ENCODE measurements at places on chromosomes 7 and 10. TPM values are rescaled to one million over a fixed set of nuclear protein-coding genes. Genes with fewer than 3 reads are reported as not detected.

DNA sequence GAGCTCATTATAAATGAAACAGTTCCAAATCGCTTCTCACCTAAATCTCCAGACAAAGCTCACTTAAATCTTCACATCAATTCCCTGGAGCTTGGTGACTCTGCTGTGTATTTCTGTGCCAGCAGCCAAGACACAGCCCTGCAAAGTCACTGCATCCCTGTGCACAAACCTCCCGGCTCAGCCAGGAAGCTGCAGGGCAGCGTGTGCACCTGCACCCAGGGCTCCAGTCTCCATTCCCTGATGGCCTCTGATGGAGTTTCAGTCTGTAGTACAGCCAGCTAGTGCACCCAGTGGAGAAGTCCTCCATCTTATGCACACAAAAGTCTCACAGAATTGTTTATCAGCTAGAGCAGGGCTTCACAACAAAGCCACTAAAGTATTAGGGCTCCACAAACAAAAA, 51.1 kb upstream of the PRSS58 start:
- no peak for DNase-seq

- no peak for DNase-seq
These were observed 35.5 kb upstream of the NCAPG2 start for GRCh38 chr7:158740013-158740656.

- DNase-seq: no peak
These were observed 30.6 kb upstream of the RHOBTB1 start for GRCh38 chr10:60974463-60975149.

GRCh38 chr7:15652776-15653290, 33.6 kb downstream of the MEOX2 start:
- DNase-seq: no peak

- DNase-seq: no peak
These were observed 67.2 kb downstream of the COBL start for GRCh38 chr7:51249187-51249945.

DNA sequence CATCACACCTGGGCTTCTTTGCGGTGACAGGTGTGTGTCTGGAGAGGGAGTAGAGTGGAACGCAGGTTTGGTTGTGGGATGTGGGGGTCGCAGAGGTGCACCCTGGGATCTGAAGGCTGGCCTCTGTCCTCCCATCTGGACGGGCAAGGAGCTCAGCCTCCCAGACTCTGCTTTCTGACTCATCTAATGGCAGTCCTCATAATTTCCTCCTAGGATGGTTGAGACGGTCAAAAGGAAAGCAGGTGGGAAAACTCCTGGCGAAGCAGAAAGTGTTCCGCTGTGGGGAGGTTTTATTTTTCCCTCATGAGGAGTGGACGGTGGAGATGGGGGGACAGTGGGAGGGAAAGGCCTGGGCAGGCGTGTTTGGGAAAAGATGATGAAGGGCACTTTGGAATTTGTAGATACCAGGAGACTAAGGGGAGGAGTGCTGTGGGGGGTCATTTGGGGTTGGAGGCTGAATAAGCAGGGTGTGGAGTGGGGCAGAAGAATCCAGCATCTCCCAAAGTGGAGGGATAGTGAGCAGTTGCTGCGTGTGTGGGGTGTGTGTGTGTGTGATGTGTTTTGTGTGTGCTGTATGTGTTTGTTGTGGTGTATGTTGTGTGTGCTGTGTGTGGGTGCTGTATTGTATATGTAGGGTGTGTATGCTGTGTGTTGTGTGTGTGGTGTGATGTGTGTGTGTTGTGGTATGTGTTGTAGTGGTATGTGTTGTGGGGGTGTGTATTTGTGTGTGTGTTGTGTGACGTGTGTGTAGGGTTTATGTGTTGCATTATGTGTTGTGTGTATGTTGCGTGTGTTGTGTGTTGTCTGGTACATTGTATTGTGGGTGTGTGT, 97.2 kb upstream of the PODXL start:
- no peak for DNase-seq

DNA sequence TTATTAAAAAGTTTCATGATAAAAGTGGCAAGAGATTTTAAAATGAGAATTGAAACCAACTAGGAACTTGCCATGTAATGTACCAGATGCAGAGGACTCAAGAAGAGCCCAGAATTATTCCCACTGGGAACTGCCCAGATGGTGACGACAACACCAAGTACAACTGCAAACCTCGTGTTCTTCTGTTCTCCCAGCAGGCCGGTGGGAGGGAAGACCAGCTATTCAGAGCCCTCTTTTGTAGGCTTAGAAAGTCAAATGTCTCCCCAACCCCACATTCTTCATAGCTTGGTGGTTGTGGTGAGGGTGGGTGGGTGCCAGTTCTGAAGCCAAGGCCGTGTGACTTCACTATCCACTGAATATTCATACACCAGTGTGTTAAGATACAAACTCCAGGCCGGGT, 54.3 kb upstream of the ITGB1 start:
- DNase-seq: no peak

- no peak for DNase-seq
These were observed 58.4 kb downstream of the ZNF467 start for GRCh38 chr7:149714910-149715471.

- no peak for DNase-seq
These were observed 1.0 kb downstream of the SYPL1 start for GRCh38 chr7:106110885-106111654.

DNA sequence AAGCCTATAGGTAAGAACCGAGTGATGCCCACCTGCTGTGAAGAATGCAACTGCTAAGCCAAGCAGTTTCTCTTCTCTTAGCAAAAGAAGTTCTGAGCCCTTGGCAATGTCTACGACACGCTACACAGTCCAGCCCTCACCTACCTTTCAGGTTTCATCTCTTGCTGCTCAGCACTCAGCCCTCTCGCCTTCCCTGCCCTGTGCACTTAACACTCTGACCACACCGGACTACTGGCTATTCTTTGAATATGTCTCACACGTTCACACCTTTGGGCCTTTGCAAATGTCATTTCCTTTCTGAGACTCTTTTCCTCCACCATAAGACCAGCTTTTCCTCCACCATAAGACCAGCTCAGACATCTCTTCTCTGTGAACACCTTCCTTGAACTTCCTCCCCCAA, 67.0 kb upstream of the ITGB1 start:
- DNase-seq: no peak

DNA sequence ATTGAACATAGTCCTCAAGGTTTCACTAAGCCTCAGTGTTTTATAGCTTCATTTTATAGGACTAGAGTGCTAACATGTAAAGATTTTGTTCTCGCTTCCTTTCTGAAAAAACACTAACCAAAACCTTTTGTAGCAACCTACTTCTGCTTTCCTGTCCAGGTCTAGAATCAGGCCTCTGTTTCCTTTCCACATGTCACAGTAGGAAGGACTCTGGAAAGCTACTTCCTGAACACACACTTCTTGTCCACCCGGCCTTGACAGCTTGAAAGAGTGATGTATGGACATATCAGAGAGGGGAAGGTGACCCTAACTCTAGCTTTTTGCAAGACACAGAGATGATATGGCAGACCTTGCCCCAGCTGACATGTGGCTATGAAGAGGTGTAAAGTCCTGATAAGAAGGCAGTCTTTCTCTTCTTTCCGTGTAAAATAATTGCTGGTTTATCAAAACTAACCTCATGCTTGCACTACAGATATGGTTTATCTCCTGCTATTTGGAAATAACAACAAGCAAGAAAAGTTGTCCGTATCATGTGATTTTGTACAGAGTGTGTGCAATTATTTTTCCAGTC, 175.4 kb downstream of the SKAP2 start:
- DNase-seq: no peak

DNA sequence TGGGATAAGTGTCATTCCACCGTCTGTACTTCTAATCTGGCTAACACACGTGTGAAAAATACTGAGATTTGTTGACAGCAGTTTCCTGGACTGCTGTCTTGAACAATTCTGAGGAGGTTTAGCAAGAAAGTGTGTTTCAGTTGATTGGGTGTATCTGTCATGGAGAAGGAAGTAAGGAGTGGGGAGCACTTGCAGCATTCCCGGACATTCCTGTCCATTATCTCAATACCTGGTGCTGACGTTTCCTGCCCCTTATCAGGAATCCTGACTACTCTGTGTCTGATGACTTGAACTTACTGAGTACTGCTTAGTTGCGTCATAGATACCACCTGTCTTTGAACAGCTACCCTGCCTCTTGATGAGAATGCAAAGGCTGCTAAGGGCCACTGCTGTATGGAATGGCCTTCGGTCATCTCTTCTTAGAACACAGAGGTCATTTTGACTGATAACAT, 72.0 kb upstream of the VKORC1L1 start:
- DNase-seq: peak; percentile 72

GRCh38 chr7:37247861-37248260, 200.8 kb downstream of the ELMO1 start:
- DNase-seq: no peak

DNA sequence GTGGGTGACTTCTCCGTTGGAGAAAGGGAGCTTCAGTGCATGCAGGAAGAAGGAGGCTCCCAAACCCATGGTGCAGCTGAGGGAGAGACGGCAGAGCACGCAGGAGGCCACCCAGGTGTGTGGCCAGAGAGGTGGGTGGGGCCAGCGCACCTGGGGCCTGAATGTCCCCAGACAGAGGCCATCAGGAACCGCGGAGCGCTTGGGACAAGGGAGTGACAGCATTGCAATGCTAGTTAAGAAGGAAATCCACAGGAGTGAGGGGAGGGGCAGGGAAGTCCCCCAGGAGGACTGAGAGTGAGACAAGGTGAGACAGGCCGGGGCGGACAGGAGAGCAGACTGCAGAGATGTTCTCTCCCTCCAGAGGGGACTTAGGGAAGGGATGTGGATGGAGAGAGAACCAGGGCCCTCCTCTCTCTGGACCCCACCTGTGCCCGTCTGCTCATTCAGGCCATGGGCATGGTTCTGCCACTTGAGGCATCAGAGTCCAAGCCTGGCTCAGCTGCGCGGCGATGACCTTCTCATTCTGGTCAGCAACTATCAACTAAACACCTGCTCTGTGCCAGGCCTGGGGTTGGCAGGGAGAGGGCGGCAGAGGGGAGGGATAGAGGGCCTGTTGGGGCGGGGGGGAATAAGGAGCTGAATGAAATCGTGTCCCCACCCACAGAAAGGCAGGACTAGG, 69.4 kb upstream of the COL13A1 start:
- no peak for DNase-seq

DNA sequence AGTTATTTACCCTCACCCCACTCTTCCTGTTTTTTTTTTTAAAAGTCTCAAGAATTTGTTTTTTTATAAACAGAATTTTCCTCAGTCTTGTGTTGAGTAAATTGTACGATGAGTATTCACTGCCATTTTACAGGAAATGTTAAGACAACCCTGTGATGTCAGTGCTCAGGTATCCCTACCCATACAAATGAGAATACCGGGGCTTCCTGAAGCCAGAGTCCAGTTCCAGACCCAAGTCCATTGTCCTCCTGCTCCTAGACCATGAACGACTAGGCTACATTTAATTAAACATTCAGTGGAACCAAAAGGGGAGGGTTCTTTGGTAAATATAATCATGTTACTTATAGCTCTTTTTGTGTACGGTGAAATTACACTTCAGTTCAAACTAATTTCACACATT, 79.2 kb downstream of the GNAI1 start:
- no peak for DNase-seq

- DNase-seq: no peak
These were observed 89.3 kb upstream of the DIP2C start for GRCh38 chr10:778626-779330.

- DNase-seq: no peak
These were observed 39.7 kb downstream of the DNAJB12 start for GRCh38 chr10:72315054-72315453.

DNA sequence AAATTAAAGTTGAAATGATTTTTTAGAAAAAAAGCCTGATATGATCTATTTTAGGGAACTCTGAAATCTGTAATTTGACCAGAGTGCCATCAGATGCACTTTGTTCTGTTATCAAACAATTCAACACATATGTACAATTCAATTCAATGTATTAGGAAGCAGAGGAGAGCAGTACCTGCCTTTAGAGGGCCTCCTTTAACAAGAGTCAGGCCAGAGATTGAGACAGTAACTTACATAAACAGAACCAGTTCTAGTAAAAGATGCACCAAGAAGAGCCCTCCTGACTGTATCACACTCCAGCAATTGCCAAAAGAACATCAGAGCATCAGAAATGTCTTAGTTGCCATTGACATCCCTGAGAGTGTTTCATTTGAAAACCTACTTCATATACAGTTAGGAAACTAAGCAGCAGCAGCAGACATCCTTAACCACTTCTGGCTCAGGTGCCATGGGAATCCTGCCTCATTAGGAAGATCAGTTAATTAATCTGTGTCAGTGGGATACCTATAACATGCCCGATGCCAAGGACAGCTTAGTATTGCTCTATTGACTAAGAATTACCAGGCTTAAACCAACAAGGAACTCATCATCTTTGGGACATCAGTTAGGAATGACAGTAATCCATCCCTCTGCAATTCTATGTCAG, 1222.6 kb upstream of the LRRN3 start:
- DNase-seq: no peak

DNA sequence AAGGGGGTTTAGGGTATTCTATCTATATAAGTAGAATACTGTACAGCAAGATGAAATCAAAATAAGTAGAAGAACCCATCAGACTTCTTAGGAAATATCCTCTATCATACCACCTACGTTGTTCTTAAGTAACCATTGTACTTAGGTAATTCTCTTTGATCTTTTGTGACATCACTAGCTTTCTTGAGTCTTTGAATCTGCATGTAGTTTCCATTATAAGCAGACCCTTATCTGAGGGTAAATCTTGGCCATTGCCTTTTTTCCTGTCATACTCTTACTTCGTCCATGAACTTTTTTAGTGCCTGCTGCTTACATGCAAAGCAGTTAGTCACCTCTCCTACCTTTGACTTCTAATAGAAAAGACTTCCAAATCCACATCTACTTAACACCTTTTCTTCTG, 49.0 kb downstream of the WAC start:
- DNase-seq: no peak

DNA sequence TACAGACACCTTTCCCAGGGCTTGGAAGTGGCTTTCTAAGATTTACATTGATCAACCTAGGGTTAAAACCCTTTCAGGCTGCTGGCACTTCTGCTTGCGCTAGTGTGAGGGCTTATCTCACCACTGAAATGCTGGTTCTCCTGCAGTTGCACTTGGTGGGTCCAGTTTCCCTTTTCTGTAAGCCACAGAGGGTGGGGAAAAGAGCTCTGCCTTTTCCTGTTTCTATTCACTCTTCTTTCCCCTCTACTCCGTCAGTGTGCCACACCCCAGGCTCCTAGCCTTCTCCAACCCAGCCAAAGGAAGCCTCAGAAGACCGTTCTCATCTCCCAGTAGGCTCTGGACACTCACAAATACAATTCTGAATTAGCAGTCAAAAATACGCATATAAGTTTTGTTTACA, 19.0 kb upstream of the CAPZA2 start:
- DNase-seq: no peak

- DNase-seq: no peak
These were observed 70.2 kb downstream of the AKR1C4 start for GRCh38 chr10:5266804-5267203.

The DGKB gene
- total RNA-seq: 0.29 TPM

The SPDYE3 gene
- not detected for total RNA-seq

The GFRA1 gene
- 0.99 TPM for total RNA-seq

The TRPV5 gene
- total RNA-seq: not detected

The STK31 gene
- 0.05 TPM for total RNA-seq

The WNT8B gene
- not detected for total RNA-seq

The TACC2 gene
- total RNA-seq: 39.6 TPM

The IGF2BP3 gene
- 98.3 TPM for total RNA-seq

The NKX1-2 gene
- total RNA-seq: not detected

The MYL10 gene
- not detected for total RNA-seq

The C7orf57 gene
- 0.64 TPM for total RNA-seq
